Mucosa of gallbladder (tissue), 1 donor: ENCODE measurements at places on chromosomes 6 and 20. TPM values are rescaled to one million over a fixed set of nuclear protein-coding genes. Genes with fewer than 3 reads are reported as not detected.

DNA sequence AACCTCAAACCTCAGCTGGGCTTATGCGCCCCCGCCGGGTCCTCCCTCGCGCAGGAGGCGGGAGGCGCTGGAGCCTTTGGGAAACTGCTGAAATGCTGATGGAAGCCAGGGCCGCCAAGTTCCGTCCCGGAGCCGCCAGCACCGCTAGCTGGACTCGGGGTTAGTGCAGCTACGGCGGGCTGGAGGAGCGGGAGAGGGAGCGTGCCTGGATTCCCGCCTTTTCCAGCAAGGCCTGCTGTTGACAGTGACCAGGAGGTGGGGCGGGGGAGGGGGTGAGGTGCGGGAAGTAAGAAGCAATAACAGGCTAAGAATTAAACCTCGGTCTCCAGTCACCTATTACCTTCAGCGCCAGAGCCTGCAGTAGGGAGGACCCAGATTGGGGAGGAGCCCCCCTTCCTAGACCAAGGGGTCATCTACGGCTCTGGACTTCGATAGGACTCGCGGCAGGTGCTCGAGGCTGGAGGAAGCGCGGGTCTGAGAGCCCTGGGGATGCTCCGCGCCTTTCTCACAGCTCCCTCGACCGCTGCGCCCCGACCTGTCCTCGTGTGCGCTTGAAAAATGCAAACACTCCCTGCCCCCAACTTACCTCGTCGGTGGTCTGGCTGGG, 20.5 kb downstream of the COL9A1 start:
- peak; percentile 15 for DNase-seq

DNA sequence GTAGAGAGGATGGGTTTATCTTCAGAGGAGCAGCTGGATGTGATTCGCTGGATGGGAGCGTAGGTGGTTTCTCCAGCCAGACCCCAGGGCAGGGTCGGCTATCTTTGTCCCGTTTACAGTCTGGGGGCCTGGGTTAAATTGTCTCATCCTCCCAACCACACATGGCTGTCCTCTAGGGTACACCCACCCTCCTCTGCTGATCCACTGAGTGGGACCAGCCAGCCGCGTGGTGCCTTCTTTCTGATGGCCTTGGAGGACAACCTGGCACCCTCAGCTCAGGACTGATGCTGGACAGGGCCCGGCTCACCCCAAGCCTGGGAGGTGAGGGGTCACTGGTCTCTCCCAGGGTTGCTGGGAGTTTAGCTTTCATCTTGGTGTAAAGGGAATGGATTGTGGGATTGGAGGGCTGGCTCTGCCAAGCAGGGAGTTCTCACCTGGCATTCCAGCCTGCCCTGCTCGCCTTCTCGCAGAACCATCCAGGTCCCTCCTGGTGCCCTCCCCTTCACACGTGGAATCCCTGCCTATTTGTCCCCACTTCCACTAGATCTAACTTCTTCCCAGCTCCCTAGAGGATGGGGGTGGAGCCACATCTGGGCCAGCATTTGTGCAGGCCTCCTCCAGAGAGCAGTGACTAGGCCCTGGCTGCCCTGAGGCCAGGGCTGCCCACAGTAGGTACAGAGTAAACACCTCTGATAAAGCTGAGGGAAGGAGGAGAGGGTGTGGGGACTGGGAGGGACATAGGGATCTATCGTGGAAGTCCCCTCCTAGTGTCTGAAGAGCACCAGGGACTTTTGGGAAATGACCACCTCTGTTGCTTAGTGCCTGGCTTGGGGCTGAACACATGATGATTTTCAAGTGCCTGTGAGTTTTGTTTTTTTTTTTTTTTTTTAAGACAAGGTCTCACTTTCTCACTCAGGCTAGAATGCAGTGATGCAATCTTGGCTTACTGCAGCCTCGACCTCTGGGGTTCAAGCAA, 1.6 kb downstream of the ITPR3 start:
- no peak for DNase-seq

DNA sequence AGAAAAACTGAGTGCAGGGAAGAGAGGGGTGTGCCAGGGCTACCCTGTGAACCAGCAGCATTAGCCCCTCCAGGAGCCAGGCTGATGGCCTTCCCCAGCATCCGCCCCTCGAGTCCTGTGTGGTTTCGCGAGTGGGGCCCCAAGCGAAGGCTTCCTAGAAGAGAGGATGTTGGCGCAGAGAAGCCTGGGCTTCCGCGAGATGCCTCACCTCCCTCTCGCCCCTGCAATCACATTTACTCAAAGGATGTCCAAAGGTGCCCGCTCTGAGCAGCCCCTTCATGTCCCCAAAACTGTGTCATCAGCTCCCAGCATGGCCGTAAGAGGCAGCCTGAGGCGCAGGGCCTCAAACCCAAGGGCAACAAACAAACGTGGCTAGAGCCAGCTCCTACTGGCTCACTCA, 111.7 kb downstream of the PREX1 start:
- no peak for DNase-seq

GRCh38 chr6:138862456-138862855, 66.6 kb downstream of the ECT2L start:
- DNase-seq, result no peak

DNA sequence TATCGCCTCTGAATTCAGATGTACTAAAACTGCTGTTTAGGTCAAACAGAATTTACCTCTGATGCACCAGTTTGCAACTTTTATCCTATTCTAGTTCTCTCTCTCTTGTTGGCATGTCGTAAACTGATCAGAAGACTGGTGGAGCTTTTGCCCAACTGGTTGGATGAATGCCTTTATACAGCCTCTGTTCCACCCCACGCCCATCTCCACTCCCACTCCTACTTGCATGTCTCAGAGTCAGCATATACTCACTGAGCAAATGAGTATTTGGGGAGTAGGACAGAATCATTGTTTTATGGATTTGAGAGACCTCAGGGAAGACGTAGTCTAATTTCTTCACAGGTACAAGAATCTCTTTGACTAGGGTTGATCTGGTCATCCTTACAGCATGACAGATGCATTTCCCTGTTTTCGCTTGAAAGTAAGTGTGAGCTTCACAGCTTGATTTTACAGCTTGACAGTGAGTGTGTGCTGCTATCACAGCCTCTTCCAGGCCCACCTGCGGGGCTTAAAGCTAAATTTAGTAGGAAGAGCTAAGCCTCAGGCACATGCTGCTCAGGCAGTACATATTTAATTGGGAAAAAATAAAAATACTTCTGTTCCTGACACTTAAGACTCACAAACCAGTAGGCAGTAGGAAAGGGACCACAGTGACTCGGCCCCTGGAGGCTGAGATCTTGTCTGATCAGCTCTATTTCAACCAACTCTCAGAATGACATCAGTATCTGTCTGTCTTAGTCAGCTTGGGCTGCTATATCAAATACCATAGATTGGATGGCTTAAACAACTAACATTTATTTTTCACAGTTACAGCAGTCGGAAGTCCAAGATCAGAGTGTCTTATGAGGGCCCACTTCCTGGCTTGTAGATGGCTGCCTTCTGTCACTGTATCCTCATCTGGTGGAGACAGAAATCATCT, 30.4 kb downstream of the TRMT6 start:
- no peak for DNase-seq

DNA sequence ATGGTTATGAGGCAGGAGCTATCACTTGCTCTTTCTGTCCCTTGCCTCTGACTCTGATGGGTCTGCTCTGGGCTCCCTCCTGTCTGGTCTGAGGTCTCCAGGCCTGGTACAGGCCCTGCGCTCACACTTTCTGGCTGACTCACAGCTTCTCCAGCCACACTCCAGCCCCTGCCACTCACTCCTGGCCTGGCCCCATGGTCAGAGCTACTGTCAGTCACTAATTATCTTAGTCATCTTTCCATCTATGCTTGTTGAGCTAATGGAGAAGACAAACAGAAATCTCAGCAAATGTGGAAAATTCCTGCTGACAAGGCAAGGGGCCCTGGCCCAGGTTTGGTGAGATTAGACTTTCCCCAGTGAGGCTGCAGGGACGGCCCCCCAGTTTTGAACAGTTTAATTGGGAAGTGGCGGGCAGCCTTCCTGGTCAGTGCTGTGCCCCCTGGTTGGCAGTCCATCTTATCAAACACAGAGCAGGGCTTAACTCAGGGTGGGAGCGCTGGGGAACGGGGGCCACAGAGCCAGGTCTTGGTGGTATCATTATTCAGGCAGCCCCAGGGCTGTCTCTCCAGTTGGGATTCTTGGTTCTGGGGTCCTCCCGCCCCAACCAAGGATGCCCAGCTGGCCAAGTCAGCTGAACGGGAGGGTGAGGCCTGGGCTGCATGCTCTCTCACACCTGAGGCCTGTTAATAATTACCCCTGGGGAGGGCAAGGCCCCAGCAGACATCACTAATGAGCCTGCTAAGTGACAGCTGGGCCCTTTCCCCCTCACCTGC, 63.4 kb downstream of the VEGFA start:
- peak; percentile 67 for DNase-seq

DNA sequence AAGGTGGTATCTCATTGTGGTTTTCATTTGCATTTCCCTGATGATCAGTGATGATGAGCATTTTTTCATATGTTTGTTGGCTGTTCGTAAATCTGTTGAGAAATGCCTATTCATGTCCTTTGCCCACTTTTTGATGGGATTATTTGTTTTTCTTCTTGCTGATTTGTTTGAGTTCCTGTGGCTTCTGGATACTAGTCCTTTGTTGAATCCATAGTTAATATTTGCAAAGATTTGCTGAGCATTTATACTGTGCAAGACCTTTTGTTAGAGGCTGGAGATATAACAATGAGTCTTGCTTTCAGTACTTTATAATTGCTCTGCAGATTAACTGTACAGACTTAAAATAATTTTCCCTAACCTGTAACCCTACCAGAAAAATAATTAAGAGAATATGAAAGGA, 35.6 kb downstream of the PDE7B start:
- no peak for DNase-seq

- DNase-seq, result peak; percentile 8
Observed at GRCh38 chr20:63702751-63703470, 4.9 kb downstream of the ARFRP1 start.

GRCh38 chr20:33963751-33964150, 30.0 kb upstream of the RALY start:
- no peak for DNase-seq

GRCh38 chr6:147164761-147165160, 39.5 kb upstream of the STXBP5 start:
- DNase-seq, result no peak

RIPK1 gene
- 26.3 TPM for total RNA-seq

CFAP61 gene
- total RNA-seq, result 0.78 TPM

HLA-DQA1 gene
- 38.8 TPM for total RNA-seq
